ENCODE measurements at places on chromosomes 5 and 9.

DNA sequence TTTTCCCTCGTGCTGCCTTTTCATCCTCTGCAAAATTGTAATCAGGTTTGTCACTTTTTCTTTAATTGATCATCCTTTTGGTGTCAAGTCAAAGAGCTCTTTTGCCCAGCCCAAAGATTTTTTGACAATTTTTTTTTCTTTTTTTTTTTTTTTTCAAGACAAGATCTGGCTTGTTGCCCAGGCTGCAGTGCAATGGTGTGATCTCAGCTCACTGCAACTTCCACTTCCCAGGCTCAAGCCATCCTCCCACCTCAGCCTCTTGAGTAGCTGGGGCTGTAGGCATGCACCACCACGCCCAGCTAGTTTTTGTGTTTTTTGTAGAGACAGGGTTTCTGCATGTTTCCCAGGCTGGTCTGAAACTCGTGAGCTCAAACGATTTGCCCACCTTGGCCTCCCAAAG, 36.7 kb downstream of the CDK7 start:
- no peak for DNase-seq

DNA sequence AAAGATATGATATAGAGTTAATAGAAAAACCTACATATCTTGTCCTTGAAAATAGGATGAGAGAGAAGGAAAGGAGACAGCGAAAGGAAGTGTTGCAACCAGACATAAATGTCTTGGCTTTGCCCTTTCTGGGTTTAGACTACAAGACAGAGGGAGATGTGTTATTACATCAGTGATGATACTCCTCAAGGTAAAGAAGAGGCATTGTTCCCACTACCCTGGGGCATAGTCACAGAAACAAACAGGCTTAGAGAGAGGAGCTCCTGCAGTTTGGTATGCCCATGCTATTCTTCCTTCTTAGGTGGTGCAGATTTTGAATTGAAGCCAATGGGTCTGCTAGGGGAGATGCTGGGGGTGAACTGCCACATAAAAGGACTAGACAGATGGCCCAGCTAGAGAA, 166.8 kb upstream of the RFX3 start:
- no peak for DNase-seq

DNA sequence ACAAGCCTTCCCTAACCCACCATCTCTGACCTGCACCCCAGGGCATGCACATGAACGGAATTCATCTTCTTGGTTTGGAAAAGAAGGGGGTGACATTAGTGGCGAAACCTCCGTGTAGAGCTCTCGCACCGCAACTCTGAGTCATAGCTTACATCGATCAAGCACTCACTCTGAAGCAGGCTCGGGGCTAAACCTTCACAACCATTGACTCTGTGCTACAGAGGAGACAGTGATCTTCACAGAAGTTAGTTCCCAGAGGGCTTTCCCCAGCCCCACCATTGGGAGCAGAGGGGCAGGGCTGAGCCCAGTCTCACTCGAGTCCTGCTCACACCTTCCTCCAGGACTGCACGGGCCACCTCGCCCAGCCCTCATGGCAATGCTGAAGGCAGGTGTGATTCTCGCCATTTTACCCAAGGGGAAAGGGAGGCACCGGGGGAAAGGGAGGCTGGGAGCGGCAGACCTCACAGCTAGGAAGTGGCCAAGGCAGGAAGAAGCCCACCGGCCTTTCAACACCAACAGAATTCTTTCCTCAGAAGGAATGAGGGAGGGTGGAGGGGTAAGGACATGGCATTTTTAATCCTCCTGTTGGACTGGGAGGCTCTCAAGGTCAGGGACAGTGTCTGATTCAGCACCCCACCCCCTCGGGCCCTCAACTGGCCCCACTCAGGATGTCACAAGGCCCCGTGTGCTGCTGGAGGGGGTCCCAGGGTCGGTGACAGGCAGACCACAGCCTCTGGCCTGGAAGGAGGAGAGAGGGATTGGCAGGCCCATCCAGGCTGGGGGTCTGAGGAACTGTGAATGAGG, 25.9 kb upstream of the IL17B start:
- no peak for DNase-seq

- DNase-seq = no peak
These were observed 28.6 kb downstream of the ADAMTSL1 start for GRCh38 chr9:18502546-18502945.

- no peak for DNase-seq
These were observed 355.1 kb downstream of the ADAMTS6 start for GRCh38 chr5:65126542-65127069.

DNA sequence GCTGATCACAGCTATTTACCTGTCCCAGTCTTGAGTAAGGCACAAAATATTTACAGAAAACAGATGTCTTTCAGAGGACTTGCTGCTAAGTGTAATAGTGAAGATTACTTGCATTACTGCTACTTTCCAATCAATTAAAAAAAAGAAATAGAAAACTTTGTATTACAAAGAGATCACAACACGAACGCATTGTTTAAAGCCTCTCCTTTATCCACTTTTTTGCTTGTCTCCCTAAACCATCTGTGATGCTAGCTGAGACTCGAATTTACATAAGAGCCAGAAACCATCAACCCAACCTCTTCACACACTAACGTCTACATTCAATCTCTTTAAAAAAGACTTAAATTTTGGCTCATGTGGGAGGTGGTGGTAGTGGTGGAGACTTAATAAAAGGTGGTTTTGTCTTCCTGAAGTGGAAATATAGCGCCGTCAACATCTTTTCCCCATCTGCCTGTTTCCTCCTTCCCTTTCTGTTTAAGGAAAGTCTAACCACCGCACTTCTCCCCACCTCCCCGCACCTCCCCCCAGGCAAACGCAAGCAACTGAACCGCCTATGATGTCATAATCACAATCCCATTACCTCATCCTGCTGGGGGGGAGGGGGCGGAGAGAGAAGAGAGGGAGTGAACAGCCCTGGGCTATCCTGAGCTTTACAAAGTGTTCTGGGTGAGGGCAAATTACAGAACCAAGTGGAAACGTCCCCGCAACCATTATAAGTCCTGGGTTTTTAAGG, 948 bp upstream of the FAM53C start:
- no peak for DNase-seq

DNA sequence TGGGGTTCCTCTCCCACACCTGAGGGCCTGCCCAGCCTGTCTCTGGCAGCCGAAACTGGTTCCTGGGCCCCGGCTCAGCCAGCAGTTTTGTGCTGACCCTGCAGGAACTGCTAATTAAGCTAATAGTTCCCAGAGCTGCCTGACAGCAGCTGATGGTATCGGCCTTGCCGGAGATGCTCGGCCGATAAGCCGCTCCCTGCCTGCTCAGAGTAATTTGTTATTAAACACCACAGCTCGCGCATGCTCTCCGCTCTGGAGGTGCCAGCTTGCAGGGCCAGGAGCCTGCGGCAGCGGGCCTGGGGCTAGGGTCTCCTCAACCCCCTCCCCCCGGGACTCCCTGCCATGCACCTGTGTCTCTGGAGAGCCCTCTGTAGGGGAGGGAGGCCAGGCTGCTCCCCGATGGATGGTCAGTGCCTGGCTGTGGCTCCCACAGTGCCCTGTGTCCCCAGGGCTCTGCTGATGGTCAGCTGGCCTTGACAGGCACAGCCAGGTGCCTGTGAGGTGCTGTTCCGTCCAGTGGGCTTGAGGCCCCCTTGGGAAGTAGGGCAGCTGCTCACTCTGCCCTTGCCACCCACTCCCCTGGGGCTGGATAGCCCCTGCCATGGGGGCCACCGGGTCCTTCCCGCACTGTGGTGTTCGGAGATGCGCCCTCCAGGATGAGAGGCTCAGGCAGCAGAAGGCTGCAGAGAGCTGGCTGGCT, 41.7 kb downstream of the RXRA start:
- DNase-seq = no peak

DNA sequence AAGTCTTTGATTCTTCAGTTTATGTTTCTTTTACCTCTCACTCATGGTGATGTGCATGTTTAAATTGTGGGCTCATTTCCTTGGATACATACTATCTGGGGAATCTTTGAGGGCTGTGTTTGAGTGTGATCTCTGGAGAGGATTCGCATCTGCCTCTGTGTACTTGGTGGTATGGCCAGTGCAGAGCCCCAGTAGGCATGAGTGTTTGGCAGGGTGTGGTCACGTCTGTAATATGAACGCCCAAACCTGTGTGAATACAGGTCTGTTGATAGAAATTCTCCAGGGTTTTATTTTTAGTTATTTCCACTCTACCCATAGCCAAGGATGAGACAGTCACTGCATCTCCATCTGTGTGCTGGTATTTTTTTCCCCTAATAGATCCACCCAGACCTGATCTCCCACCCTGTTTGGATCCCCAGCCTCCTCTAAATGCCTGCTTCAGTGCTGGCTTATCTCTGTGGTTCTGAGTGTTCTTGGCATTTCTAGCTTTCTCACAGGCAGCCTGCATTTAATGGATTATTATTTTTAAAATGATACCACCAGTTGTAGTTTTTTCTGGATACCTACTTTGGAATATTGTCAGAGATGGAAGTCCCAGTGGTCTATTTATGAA, 37.5 kb downstream of the TJP2 start:
- DNase-seq = no peak

DNA sequence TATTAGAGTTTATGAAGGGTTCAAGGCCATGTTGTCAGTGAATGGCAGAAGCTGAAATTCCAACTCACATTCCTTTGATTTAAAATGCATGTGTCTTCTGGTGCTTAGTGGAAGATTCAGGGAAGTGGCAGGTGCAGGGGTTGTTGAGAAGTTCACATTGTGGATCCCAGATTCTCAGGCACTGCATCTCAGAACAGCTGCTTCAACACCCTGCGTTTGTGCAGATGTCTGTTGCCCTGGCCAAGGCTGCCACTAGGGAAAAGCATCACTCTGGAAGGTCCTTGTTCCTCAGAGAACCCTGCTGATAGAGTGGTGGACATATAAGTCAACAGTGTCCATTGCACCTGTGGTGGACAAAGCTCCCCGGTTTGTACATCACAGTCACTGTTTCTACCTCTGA, 162.7 kb downstream of the PAPPA start:
- no peak for DNase-seq

DNA sequence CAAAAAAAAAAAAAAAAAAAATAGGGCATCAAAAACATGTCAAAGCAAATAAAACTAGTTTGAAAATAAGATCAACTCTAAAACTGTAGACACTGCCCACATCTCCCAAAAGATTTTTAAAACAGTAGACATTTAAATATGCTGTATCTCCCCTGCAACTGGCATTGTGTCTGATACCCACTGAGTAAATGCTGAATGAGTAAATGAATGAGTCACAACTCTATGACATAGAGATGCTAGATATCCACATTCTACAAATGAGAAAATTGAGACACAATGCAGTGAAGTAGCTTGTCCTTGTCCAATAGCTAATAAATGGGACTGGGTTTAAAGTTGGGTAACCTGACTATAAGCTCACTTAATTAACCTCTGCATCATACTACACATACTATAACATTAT, 14.1 kb upstream of the MAP1B start:
- DNase-seq = no peak

All from activated naive CD4-positive, alpha-beta T cell treated with Interleukin-2 at 50 U/mL for 16 hours (primary cell).